ENCODE measurements at places on chromosomes 11 and 22. TPM values are rescaled to one million over a fixed set of nuclear protein-coding genes. Genes with fewer than 3 reads are reported as not detected.

CAPN5 gene
- polyA plus RNA-seq: 26.0 TPM

DNA sequence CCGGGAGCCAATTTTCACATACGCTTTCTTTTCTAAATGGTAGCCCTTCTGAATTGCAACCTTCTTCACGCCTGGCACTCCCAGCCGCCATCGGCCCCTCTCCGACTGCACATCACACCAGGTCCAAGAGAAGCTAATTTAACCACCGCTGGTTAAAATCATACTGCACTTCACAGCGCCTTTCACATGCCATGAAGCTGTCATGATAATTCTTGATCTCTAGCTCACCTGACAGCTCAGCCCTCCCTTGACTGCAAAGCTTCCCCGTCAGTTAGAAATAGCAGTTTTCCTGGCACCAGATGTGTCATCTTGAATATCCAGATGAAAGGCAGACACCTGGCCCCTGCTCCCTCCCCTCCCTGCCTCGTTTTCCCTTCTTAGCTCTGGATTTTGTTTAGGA, 101.4 kb downstream of the ARL14EP start:
- H3K27ac ChIP-seq: no peak overlapping the region
- H3K27me3 ChIP-seq: no peaks in the 10 kb centered on the region
- no peak overlapping the region for H3K4me3 ChIP-seq
- no peaks in the 10 kb centered on the region for H3K4me1 ChIP-seq

DNA sequence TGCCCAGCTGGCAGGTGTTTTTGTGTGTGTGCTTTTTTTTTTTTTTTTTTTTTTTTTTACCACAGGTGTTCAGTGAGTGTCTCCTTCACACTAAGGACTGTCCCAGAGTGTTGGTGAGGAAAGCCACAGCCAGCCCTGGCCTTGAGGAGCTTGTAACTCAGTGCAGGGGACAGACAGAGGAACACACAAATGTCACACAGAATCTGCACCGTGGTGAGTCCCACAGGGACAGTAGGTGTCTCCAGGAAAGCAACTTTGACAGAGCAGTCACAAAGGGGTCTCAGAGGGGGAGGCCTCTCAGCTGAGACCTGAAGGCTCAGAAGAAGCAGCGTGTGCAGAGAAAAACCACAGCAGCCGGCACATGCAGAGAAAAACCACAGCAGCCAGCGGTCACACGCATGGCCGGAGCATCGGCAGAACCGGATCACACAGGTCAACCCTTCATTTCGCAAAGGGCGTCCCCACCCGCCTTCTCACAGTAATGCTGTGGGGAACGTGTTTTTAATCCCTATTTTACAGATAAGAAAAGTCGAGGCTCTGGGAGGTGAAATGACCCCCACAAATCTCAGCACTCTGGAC, 101.7 kb upstream of the PRR5 start:
- no peaks in the 10 kb centered on the region for H3K4me1 ChIP-seq
- no peaks in the 10 kb centered on the region for H3K27me3 ChIP-seq
- no peak overlapping the region for H3K4me3 ChIP-seq
- DNase-seq: no peak
- H3K36me3 ChIP-seq: no peaks in the 10 kb centered on the region

DNA sequence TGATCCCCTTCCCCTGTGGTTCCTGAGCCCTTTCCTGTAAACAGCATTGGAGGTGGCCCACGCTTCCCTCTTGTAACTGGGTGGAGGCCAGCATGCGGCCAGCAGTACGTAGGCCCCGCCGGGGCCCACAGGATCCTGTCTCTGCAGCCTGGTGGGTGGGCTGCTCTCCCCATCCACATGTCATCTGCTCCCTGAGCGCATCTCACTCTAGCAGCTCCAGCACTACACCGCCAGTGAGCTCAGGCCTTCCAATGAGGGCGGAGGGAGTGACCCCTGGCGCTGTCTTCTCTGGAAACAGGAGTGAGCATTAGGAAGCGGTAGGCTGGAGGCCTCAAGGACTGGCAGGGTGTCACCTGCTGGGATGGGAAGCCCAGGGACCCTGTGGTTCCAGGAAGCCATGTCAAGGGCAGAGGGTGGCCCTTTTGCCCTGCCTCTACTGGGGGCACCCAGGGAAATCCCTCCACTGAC, 363.9 kb downstream of the TBC1D22A start:
- no peaks in the 10 kb centered on the region for H3K4me1 ChIP-seq
- H3K36me3 ChIP-seq: no peaks in the 10 kb centered on the region
- no peak for DNase-seq
- H3K4me3 ChIP-seq: no peak overlapping the region
- no peak overlapping the region for H3K27ac ChIP-seq

All from left lung (tissue), 14 donors.